Femur (tissue), 1 donor: ENCODE measurements at places on chromosomes 4 and X.

DNA sequence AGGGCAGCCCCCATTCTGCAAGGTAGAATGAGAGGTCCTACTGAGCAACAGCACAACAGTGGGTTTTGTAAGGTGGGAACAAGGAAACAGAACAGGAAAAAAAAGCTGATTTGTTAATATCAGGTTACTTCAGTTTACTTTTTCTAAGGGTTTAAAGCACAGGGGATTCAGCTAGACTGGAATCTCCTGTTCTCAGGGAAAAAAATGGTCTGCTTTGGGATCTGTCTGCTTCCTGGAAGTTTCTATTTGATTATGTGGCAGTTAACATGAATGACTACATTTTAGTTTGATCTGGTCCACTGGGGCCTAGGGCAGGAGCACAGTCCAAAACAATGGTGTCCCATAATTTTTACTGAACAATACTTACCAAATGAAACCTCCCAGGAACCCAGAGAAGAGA, 104.6 kb downstream of the FBXW7 start:
- DNase-seq = no peak

DNA sequence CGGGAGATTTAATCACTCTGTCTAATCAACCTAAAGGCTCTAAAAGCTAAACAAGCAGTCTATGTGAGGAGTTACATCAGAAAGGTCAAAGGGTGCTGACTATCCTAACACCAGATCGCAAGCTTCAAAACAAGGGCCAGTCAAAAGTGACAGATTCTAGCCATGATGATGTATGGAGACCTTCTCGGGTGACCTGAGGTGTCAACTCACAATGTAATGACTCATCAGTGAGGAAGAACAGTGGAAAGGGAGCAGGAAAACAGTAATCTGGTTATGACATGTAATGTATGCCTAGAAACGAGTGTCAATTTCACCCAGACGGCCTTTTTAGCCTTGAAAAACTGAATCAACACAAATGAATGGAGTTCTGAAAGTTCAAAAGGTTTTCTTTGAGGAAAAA, 375.3 kb downstream of the IDS start:
- no peak for DNase-seq

DNA sequence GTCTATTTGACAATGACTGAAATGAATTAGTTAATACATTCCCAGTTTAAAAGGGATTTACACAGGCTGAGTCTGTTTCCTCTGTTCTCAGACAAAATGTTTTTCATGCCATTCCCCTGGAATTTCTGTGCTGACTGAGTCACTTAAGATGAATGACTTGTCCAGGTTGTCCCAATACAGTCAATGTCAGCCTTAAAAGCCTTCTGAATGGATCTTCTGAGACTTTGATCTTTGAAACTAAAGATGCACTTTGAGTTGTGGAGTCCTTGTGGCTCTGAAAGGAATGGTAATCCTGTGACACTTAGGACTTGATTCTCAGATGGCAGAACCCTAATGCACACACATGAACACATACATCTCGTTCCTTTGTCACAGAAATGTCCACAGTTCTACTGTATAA, 622.2 kb upstream of the GRID2 start:
- no peak for DNase-seq

DNA sequence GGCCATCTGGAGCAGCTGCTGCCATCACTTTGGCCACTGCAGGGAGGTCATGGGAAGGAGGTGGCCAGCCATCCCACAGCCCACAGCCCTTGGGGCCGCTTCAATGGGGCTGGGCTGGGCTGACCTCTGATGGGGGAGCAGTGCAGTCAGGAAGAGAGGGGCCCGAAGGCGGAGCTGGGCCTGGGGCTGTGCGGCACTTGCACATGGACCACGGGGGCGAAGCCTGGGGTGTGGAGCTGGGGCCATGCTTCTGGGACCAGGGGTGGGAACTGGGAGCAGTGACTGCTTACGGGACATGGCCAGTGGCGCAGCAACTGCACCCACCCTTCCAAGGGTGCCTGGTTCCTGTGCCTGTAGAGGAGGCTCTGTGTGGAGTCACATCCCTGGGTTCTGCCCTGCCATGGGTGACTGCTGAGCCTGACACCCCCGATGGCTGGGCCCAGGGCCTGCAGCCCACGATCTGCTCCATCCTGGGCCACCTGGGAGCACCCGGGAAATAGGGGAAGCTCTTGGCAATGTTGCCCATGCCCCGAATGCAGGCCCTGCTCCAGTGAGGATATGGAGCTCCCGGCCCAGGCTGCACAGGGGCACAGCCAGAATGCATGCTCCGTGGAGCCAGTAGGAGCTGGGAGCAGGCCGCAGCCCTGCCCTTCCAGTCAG, 22.4 kb upstream of the SULT1B1 start:
- no peak for DNase-seq

DNA sequence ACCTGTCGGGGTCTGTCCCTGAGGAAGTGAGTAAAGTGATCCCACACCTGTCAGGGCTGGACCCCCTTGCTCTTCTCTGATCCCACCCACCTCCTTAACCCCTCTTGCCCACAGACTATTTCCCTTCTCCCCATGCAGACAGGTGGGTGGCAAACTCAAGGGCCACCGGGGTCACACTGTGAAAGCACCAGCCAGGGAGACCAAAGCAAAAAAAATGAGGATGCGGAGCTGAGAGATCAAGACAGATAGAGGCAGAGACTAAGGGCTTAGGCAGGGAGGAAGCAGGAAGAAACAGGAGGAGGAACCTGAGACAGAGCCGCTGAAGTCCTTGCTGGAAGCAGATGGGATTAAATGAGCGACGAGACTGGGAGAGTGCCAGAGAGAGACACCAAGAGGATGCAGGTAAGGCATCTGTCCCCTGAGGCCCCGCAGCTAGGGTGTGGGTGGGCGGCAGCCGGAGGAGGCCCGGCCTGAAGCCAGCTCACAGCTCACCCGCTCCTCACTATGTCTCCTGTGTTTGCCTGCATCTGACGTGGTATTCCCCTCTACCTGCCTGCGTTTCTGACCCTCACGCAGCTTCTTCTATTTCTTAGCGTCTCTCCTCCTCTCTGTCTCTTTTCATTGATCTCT, 7.2 kb downstream of the TIMM17B start:
- no peak for DNase-seq

- DNase-seq = no peak
These were observed 283.6 kb downstream of the CFAP299 start for GRCh38 chr4:80619070-80619674.

DNA sequence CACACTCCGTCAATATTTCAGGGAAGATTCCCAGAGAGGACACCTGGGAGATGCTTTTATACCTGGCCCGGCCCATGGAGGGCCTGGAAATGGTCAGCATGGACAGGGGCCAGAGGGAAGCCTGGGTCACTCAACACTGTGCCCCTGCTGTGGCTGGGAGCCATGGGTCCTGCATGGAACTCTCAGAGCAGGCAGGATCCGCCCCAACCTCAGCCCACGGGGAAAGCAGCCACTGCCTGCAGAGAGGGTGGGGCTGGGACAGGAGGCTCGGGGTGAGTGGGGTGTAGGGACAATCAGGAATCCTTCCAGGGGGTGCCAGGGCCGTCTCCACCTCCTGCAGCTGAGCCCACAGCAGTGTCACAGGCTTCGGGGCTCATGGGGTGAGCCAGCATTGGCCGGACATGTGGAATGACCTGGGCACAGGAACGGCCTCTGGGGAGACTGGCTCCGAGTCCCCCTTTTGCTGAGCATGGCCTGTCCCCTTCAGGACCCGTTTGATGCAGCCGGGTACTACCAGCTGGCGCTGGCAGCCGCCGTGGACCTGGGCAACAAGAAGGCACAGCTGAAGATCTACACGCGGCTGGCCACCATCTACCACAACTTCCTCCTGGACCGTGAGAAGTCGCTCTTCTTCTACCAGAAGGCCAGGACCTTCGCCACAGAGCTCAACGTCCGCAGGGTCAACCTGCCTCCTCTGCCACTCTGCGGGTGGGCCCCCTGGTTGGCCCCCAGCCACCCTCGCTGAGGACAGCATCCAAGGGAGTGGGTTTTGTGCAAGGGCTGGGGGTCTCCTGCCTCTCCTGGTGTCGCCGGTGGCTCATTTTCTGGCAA, 29.1 kb upstream of the HTRA3 start:
- DNase-seq = no peak

GRCh38 chr4:87677731-87678130, 27.7 kb downstream of the DMP1 start:
- DNase-seq = peak; percentile 48

- DNase-seq = no peak
These were observed 142.0 kb downstream of the PLS3 start for GRCh38 chrX:115702982-115703381.
